H4 (cell line): ENCODE measurements at places on chromosomes 3 and 15. TPM values are rescaled to one million over a fixed set of nuclear protein-coding genes. Genes with fewer than 3 reads are reported as not detected.

PLXNA1 gene
- 15.3 and 15.9 TPM in 2 replicates for total RNA-seq

LOXL1 gene
- 53.2 and 104 TPM in 2 replicates for total RNA-seq

OXNAD1 gene
- 12.1 and 17.1 TPM in 2 replicates for total RNA-seq

ADCY5 gene
- 0.18 and 0.85 TPM in 2 replicates for total RNA-seq

DNA sequence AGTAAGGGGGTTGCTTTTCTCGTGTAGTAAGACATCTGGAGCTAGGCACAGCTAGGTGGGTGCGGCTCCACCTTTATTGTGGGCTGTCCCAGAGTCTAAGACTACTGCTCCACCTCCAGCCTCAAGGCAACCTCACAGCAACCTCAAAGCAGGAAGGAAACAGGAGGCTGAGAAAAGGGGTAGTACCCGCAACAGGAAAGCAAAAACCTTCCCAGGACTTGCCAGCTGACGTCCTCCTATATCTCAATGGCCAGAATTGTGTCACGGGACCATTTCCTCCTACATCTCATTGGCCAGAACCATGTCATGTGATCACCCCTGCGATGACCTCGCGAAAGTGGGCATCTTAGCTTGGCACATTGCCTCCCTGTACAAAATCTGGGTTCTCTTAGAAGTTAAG, 4.3 kb upstream of the GPR160 start:
- DNase-seq = no peak

- no peak for DNase-seq
Observed at GRCh38 chr3:151772825-151773480, 39.2 kb downstream of the AADACL2 start.

- DNase-seq = no peak
Observed at GRCh38 chr3:171838218-171838720, 4.9 kb upstream of the TMEM212 start.

GRCh38 chr3:67875338-67875737, 220.9 kb upstream of the SUCLG2 start:
- DNase-seq = no peak

- DNase-seq = no peak
Observed at GRCh38 chr3:105844704-105845103, 24.1 kb downstream of the CBLB start.
